MV-4-11 (cell line): ENCODE measurements at places on chromosomes 7 and 10.

DNA sequence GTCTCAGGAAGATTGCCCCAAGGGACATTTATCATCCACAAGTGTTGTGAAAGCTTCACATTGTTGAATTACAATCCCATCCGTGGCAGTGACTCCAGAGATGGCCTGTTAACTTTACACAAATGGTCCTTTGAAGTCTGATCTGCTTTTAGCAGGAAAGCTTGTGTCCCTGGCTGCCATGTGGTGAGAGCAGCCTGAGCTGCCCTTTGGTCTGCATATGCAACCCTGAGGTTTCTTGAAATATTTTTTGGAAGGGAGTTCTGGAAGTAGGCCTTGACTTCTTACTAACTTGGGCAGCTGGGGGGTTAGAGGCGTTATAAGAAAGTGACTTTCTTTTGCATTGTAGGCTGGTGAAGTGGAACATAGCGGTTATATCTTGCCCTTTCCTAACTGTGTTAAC, 41.3 kb upstream of the FAM180A start:
- no peak for DNase-seq

DNA sequence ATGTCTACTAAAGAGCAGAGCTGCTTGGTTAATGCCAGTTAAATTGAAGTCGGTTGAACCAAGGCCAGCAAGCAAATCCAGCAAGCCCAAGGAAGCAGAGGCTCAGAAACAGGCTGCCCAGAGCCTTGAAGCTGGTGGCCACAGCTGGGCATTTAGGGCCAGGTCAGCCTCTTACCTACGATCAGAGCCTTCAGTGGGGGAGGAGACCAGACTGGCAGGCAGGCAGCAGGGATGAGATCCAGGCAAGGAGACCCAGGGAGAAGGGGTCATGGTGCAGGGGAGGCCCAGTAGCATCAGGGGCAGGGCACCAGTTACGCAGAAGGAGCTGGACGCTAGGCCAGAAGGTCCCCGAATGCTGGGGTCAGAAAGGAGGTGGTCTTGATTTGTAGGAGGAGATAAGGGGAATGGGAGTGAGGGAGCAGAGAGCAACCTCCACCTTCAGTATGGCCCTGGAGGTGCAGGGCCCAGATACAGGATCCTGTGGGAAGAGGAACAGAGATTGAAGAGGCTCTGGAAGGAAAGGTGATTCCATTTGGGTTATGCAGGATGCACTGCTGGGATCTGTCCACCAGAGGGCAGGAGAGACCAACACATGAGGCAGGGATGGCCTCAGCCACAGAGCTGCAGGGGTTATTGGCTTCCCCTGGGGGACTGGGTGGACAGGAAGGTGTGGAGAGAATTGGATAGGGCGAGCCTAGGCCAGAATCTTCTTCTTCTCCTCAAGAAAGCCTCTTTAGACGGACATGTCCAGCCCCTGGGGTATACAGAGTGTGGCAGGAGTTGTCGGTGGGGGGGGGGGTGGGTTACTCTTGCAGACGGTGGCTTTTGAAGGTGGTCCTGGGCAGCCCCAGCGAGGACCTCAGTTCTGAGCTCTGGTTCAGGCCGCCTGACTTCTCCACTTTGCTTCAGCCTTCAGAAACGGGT, 132.6 kb upstream of the PODXL start:
- peak; percentile 14 for DNase-seq

- peak; percentile 25 for DNase-seq
Measured at GRCh38 chr7:66964411-66964810, 31.0 kb downstream of the SBDS start.

DNA sequence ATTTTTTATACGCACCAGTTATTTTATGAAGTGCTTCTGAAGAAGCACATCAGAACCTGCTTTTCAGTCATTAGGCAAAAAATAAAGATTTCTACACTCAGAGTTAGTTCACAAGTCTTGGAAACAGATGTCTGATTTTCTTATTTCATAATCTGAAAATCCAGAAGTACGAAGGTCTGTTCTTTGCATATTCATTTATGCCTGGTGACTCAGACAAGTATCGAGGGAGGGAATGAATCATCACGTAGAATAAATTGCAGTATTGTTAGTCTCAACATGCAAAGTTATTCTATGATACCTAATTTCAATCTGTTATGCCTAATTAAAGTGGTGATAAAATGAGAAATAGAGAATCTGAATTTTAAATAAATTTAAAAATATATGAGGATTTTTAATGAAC, 113.6 kb upstream of the SEM1 start:
- peak; percentile 25 for DNase-seq

DNA sequence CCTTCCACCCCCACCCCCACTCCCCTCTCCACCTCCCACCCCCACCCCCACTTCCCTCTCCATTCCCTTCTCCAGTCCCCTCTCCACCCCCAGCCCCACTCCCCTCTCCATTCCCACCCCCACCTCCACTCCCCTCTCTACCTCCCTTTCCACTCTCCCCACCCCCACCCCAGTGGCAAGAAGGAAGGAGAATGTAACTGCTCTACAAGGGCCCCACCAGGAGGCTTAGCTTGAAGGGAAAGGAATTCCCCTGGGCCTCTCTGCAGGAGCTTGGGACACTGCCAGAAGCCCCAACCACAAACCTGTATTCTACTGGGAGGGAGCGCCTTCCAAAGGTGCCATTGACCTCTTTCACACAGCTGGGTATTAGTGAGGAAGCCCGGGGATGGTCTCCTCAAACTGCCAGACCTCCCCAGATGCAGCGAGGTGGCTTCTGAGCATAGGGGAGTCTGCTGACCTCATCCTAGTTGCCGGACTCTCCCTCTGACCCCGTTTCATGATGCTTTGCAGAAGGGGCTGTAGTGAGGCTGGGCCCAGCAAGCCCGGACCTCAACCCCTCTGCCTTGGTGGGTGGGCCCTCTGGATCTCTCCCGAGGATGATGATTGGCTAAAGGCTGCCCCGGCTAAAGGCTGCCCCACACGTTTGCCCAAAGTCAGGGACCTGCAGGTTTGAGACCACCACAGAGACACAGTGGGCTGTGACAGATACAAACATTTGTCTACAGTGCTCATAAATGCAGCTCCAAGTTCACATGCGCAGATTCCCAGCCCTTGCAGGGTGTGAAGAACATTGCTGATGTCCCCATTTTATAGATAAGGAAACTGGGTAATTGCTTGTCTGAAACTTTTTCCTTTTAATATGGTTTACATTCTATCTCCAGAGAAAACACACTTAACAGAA, 2.9 kb downstream of the DEPP1 start:
- no peak for DNase-seq

DNA sequence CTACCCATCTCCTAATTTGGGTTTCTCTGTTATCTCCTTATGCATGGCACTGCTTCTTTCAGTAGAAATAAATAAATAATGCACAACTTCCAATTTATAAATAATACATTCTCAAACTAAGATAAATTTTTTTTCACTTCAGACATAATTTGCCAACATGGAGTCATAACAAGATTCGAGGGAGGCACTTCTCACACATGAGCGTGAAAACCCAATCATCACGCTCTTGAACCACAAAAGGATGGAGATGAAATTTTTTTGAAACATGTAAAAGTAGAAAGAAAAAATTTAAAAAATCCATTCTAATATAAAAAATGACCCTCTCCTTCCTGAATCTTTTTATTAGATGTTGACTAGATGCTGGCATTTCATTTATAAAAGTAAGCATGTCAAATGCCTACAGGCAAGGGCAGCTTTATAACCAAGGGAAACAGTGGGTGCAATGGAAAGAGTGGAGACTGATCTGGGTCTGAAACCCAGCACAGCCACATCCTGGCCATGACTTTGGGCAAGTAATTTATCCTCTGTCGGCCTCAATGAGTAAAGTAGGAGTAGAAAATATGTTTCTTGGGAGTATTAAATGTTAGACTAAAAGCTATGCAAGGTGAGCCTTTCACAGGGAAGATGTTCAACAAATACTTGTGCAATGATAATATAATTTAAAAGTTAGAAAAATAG, 185.0 kb downstream of the STK31 start:
- no peak for DNase-seq
